ENCODE measurements at places on chromosomes 12 and 14.

DNA sequence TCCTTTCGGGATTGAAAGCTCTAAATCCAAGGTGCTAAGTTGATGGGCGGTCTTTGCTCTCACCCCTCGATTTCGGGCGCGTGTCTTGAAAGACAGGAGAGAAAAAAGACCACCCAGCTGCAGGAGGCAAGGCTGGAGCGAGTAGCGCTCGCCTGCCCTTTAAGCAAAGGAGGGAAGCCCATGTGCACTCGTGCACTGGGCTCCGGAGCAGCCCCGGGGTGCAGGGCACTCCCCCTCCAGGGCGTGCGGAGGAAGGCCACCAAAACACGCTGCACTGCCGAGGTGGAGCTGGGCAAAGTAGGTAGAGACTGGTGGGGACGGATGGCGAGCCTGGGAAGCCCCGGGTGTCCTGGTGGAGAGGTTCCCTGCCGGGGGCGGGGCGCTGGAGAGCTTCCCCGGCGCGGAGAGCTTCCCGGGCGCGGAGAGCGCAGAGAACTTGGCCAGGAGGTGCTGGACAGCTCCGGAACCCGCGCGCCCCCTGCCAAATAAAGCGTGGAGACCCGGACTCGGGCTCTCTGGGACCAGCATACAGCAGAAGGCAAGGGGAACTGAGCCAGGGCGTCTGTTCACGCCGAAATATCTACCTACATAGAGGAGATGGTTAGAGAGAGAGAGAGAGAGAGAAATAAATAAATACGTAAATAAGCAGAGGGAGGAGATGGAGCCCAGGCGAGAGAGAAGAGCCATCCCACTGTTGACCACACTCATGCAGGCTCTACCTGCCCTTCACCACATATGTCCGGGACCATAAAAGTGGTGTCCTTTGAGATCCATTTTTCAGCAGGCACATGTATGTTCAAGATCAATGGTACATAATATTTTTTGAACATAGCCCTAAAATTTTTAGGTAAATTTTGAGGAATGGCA lies 662 bp upstream of the NELL2 start:
- peak; percentile 60 for DNase-seq

- no peak for DNase-seq
Measured at GRCh38 chr14:59428581-59429012, 36.6 kb downstream of the GPR135 start.

GRCh38 chr12:48021485-48022179 lies 17.4 kb upstream of the COL2A1 start:
- DNase-seq: no peak

- no peak for DNase-seq
Measured at GRCh38 chr12:66302827-66303169, 505 bp downstream of the HELB start.

DNA sequence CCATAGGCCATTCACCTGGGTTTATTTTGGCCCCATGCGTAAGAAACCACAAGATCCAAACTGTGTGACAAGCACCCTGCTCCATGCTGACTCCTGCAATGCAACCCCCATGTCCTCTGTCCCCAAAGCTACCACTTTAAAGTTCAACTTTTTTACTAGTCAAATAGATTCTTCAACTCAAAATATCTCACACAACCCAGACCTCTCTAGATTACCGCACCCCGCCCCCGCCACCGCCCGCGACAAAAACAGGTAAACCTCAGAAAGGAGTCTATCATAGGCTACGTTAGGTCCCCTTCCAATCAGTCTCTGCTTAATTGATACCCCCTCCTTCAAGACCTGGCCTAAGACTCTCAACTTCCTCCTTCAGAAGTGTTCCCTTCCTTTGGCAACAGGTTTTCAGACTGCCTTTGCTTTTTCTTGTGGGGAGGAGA lies 2.2 kb downstream of the ZFP36L1 start:
- DNase-seq: peak; percentile 81

- DNase-seq: no peak
Measured at GRCh38 chr12:87793131-87793530, 236.1 kb downstream of the C12orf50 start.

GRCh38 chr14:65854215-65854614 lies 441.7 kb downstream of the FUT8 start:
- DNase-seq: no peak

DNA sequence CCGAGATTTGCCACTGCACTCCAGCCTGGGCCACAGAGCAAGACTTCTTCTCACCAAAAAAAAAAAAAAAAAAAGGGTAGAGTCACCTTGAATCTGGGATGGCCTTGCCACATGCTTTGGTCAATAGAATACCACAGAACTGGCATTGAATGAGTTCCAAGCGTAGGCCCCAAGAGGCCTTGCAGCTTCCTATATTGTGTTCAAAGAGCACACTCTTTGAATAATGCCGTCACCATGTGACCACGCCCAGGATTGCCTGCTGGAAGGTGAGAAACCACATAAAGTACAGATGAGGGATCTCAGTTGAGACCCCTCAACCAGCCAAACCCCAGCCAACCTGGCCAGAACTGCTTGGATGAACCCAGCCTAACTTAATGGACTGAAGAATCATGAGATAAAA lies 239.2 kb upstream of the AMIGO2 start:
- no peak for DNase-seq

DNA sequence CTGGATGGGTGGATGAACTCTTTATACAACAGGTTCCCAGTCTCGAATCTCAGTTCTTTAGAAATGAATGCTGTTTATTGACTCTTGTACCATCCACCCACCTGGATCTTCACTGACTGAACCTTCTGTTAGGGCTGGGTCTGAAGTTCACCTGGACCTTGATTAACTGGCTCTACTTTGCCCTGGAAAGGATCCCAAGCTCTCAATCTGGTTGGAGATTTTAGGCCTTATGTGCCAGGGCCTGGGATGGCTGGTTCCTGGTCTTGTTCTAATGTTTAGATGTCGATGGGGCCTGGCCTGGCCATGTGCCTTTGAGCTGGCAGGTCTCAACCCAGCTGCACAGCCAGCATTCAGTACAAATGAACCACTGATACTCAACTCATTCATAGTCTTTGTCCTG lies 76.5 kb upstream of the MED13L start:
- DNase-seq: no peak

- no peak for DNase-seq
Measured at GRCh38 chr14:60963761-60964160, 17.1 kb downstream of the TRMT5 start.

GRCh38 chr12:117882181-117882580 lies 86.6 kb downstream of the KSR2 start:
- no peak for DNase-seq

GRCh38 chr12:125373375-125373774 lies 308.1 kb downstream of the AACS start:
- DNase-seq: no peak

- no peak for DNase-seq
Measured at GRCh38 chr12:49279706-49280159, 14.9 kb downstream of the TUBA1C start.

GRCh38 chr12:58725400-58726105 lies 194.8 kb downstream of the LRIG3 start:
- no peak for DNase-seq

GRCh38 chr12:66584673-66585072 lies 94.2 kb downstream of the GRIP1 start:
- DNase-seq: no peak
